Activated CD8-positive, alpha-beta memory T cell treated with anti-CD3 and anti-CD28 coated beads for 1 hour (primary cell): ENCODE measurements at places on chromosomes 12 and 14.

- no peak for DNase-seq
Measured at GRCh38 chr12:31210541-31210940, 115.4 kb downstream of the SINHCAF start.

DNA sequence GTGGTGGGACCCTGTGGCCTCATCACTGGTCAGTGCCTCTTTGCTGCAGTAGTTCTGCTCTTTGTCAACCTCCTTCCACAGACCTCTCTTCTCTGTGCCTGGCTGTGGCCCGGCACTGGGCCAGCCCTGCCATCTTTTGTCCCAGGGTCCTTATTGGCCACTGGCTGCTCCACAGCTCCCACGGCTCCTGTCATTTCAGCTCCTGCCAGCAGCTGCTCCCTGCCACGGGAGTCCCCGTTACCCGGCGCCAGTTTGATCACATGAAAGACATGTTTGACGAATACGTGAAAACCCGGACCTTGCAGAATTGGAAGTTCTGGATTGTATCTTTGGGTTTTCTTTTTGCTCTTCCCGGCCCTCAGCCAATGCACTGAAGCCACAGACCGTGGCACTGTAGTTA, 35.4 kb downstream of the IL31 start:
- DNase-seq = no peak

DNA sequence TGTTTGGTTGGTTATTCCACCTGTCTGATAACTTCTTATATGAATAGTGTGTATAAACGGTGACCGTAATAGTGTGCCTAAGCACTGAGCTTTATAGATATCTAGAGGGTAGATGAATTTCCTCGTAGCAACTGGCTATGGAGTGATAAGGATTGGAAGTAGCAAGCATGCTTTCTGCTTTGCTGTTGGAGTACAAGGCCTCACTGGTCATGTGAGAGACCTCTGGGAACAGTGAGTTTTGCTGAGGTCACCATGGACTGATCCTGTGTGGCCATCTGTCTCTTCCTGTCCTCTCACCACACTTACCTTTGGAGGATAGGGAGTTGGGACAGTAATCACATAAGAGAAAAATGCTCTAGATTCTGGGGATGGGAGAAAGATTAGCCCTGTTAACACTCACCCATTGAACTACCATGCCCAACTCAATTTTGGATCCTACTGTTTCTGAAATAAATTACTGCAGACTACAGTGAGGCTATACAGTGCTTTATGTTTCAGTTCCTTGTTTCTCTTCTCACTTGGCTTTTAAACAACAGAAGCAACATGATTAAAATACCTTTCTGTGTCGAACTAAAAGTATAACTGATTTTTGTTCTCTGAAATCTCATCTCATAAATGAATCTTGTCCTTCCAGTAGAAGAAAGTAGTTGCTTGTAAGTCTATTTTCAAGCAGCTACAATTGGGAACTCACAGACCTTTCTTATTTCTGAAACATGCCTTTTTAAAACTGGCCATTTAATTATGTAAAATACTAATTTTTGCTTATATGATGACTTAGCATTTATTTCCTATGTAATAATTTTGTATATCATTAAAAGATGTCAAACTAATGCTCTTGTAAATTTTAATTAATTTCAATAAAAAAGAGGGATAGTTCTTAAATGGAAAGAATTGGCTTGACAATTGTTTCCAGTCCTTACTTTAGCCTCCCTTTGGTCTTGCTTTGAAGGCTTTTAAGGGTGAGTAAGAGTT, 8.3 kb downstream of the TMX1 start:
- no peak for DNase-seq

DNA sequence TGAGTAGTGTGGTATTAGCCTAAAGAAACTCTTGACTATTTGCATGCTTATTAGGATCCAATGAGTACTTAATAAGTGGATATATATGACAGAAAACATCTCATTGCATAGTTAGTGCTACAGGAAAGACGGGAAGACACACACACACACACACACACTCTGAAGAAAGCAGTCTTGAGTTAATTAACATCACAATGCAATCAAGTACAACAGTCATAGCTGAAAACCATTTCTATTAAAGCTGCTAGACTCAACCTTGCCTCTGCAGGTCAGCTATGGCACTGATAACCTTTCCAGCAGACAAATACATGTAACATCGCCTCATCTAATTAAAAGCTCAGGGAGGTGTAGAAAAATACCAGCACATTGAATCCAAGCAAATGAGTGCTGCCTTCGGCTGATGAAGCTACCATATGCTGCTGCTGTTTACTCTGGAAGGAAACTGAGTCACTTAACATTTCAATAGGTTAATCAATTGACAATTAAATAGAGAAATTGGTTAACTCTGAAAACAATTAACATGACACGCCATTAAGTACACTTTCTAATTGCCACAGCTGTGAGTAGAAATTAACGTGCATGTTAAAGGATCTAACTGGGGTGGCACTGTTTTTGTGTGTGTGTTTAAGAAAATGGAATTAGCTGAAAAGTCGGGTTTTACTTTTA, 93.2 kb upstream of the OTX2 start:
- no peak for DNase-seq

DNA sequence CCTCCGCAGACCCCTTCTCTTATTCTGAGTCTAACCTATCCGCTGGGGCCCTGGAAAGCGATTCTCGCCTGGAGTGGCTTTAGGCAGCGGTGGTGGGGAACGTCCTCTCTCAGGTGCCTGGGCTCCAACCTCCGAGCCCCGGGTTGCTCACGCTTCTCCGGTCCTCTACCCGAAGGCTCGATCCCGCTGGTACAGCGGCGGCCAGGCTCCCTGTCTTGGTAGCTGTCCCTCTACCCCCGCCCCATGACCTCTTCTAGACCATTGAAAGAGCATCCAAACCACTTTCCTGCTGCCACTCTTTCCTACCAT, 505 bp upstream of the HEBP1 start:
- DNase-seq = no peak

GRCh38 chr12:233615-233968, 19.6 kb upstream of the SLC6A12 start:
- no peak for DNase-seq
